Stomach (tissue), 19 donors: ENCODE measurements at places on chromosomes 4 and X. TPM values are rescaled to one million over a fixed set of nuclear protein-coding genes. Genes with fewer than 3 reads are reported as not detected.

FAM184B gene
- not detected for total RNA-seq

ADGRL3 gene
- 11.7 TPM for total RNA-seq

JADE3 gene
- 7.6 TPM for total RNA-seq

PITX2 gene
- total RNA-seq, result 2.6 TPM

F8A2 gene
- 28.6 TPM for total RNA-seq
